Activated CD4-positive, alpha-beta T cell treated with anti-CD3 and anti-CD28 coated beads, Interleukin-2, Interleukin-6, amounts not matched to agents 100 ng/mL and 50 ng/mL, durations not matched to agents 16 hours and 8 hours (primary cell): ENCODE measurements at places on chromosomes 1 and 21.

- DNase-seq: no peak
These were observed 19.1 kb downstream of the SLC25A33 start for GRCh38 chr1:9558271-9558945.

DNA sequence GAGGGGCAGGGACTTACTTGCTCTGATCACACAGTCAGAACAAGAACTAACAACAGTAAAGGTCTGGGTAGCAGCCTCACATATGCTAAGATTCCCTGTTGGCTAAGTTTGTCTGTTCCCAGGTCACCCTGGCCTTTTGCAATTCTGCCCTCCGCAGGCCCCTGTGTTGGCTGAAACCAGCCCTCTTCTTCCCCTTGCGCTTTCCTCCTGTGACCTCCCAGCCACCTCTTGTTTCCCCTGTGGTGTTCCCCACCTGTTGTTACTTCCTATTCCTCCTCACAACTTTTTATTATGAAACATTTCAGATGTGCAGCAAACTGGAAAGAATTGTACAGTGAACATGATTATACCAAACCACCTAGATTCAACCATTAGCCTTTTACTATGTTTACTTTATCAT is 23.4 kb downstream of the MAPKAPK2 start:
- DNase-seq: no peak

DNA sequence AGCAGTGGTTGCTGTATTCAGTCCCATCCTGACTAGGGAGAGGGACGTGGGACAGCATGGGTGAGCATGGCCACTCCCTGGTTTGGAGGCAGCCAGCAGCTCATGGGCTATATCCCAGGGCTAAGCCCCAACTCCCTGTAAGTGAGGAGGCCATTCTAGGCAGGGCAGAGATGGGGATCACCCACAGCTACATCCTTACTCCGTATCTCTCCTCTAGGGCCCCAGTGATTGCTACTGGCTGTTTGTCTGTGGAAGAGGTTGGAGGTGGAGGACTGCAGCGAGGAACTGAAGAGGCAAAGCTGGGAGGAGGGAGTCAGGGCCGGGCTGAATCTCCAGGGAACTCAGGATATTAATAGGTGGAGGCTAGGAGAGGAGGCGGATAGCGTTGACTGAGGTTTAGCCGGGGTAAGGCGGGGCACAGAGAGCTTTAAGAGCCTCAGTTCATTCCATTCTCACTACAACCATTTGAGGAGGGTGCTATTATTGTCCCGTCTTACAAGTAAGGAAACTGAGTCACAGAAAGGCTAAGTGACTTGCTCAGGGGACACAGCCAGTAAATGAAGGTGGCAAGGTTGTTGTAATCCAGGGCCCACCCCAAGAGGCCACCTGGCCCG is 6.8 kb downstream of the OLIG2 start:
- DNase-seq: no peak

DNA sequence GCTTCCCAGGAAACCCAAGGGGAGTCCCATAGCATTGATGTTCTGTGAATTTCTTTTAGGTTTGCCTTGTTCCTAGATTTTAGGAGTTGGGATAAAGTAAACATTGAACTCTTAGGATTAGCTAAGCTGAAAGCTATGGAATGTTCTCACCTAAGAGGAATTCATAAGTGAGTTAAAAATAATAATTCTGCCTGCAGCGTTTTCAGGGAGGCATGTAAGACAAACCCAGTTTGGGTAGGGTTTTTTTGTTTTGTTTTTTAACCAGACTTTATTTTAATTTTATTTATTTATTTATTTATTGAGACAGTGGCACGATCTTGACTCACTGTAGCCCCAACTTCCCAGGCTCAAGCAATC is 28.9 kb upstream of the CD101 start:
- no peak for DNase-seq

GRCh38 chr1:212283741-212284140 is 1.5 kb upstream of the PPP2R5A start:
- DNase-seq: no peak

DNA sequence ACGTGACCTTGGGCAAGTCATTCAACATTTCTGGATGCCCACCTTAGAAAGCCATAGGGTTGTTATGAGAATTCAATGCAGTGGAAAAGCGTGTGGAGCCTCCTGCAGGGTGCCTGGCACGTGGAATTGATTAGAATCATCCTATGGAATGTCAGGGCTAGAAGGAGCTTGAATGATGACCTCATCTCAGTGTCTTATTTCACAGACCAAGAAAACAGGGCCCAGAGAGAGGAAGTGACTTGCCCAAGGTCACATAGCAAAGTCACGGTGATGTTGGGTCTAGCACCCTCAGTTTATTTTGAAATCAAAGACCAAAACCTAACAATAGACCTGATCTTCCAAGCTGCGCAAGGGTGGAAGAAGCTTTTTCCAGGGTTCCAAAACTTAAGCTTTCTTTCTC is 6.0 kb downstream of the TRABD2B start:
- no peak for DNase-seq

DNA sequence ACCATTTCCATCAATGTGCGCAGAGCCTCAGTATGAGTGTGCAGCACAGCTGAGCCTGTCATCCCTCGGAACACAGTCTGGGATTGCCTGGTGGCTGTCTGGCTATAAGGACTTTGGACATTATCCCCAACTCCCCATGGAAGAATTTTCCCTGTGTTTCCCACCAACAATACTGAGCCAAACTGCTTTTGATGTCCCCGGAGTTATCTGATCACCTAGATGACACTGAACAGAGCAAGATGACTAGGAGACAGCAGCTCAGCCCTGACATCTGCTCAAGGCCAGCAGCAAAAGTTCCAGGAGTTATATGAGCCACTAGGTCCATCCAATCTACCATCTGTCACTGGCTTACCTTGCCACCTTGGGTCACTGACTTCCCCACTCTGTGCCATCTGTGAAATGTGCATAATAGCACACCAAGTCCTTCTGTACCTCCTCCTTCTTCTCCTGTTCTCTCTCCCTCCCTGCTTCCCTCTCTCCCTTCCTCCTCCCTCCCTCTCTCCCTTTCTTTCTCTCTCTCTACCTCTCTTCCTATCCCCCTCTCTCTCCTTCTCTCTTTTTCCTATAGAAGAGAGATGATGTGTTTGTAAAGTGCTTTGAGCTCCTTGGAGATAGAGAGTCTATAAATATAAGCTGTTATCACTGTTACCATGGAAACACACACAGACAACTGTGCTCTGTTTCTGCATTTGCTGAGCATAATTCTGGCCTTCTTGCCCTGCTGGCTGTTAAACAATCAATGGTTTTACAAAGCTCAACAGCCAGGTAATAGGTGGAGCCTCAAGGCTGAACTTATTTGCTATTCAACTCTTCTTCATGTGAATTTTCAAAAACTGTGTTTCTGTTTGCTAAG is 19.7 kb upstream of the ATP1B1 start:
- DNase-seq: no peak

- no peak for DNase-seq
These were observed 83.5 kb downstream of the CENPF start for GRCh38 chr1:214686497-214686896.

GRCh38 chr1:30890502-30891226 is 17.9 kb downstream of the SDC3 start:
- no peak for DNase-seq

GRCh38 chr1:219732814-219733491 is 120.0 kb upstream of the ZC3H11B start:
- no peak for DNase-seq

DNA sequence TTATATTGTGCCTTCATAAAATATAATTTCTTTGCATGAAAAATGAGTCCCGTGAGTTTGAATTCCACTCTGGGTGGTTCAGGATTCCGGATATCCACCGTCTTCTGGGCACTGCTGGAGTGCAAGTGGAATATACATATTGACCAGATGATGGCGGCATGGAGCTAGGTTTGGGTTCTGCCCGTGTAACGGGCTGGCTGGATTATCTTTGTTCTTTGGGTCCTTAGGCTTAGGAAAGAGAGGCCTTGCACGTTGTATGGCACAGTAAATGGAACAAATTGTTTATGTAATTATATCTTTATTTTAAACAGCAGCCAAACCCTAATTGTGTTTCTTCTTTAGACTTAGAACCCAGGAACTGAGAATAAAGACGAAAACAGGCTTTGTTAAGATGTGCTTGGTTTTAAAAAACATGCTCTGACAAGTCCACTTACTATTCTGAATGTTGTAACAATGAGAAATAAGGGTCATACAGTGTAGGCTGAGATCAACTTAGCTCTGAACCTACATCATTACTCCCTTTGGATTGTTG is 13.5 kb upstream of the ACBD6 start:
- DNase-seq: peak; percentile 77

- no peak for DNase-seq
These were observed 9.2 kb downstream of the DMRTB1 start for GRCh38 chr1:53468374-53468773.

- no peak for DNase-seq
These were observed 5.6 kb downstream of the SLAMF8 start for GRCh38 chr1:159832309-159832708.

DNA sequence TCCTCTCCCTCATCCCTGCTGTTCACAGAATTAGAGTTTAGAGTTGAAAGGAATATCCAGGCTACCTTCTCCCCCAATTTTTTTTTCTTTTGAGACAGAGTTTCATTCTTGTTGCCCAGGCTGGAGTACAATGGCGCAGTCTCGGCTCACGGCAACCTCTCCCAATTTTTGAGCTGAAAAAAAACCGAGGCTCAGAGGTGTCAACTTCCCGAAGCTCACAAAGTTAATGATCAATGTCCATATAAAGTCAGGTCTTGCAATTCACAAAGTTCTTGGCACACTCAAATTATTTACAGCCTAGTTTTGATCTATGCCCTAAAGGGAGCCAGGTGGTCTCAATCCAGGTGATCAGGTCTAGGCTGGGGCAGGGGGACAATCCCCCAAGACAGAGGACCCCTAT is 797 bp upstream of the LEFTY1 start:
- DNase-seq: no peak

DNA sequence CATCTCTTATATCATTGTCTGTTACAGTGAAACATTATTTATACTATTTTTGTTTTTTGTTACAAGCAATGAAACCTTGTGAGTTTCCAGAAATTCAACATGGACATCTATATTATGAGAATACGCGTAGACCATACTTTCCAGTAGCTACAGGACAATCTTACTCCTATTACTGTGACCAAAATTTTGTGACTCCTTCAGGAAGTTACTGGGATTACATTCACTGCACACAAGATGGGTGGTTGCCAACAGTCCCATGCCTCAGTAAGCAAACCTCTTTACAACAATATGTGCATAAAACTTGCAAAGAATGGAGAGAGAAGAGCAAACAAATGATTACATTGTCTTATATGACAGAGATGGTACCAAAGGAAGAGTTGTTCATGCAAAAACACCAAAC is 22.4 kb downstream of the CFHR4 start:
- no peak for DNase-seq

- DNase-seq: no peak
These were observed 3.5 kb downstream of the MFAP2 start for GRCh38 chr1:16976966-16977365.

DNA sequence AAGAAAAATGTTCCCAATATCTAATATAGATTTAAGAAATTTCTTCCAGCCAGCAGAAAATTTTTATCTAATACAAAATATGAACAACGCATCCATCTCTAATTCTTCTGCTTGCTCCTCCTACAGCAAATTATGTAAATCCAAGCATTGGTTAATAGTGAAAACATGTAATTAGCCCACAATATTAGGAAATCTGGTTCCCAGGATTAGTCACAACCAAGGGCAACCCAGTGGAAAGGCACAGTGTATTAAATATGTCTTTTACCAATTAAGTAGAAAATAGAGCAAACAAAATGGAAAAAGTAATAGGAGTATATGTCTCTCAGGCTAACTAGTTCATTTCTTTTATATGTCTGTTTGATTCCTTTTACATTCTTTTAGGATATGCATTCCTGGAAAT is 59.4 kb upstream of the IFI44L start:
- no peak for DNase-seq

GRCh38 chr1:12059226-12059625 is 3.9 kb upstream of the TNFRSF8 start:
- DNase-seq: no peak

DNA sequence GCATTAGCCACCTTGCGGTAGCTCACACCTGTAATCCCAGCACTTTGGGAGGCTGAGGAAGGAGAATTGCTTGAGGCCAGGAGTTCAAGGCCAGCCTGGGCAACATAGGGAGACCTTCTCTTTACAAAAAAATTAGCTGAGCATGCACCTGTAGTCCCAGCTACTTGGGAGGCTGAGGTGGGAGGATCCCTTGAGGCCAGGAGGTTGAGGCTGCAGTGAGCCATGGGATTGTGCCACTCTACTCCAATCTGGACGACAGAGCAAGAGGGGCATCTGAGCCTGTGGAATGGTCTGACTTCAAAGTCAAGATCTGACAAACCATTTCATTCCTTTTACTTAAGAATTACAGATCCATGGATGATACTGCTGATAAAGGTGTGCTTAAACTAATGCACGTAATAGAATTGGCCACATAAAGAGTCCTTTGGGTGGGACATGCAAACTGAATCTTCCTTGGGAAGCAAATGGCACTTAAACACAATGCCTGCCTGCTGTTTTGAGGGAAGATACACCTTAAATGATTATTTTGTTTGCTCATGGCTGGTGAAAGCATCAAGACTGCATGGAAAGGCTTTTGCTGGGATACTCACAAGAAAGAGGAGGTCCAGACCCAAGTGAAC is 2.5 kb upstream of the TMEM201 start:
- DNase-seq: no peak

- no peak for DNase-seq
These were observed 11.9 kb downstream of the THEMIS2 start for GRCh38 chr1:27884006-27884954.

GRCh38 chr1:206899717-206900116 is 2.5 kb downstream of the IL24 start:
- no peak for DNase-seq

DNA sequence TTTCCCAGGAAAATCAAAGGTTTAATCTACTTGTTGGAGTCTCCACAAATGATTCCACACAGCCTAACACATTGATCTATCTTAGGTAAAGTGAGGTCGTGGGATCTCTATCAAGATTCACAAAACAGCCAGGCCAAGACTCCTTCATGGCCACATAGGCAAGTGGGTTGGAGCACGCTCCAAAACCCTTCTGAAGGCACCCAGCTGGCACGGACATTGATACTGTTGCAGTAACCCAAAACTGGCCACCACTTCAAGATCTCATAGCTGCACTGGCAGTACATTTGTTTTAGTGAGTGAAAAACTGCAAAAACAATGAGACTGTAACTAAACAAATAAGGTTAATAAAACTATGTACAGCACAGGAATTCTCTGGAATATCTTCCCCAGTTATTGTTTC is 61.9 kb downstream of the COLGALT2 start:
- DNase-seq: no peak
